NCI-H1048 (cell line): ENCODE measurements at places on chromosomes 12 and 14.

GRCh38 chr12:65941388-65941787 lies 117.1 kb downstream of the HMGA2 start:
- DNase-seq: no peak

DNA sequence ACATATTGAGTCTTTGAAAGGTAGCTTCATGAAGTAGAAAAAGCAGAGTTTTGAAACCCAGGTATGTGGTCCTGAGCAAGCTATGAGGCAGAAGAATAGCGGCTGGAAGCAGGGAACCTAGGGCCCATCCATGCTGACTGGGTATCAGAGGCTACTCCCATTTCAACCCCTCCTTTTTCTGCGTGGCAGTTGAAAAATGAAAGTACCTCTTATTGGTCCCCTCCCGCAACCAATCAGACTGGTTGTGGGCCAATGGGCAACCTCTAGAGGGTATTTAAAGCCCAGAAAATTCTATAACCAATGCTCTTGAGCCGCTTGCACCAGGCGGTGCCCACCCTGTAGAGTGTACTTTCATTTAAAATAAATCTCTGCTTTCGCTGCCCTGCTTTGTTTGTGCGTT lies 1.6 kb upstream of the SNRPF start:
- no peak for DNase-seq

DNA sequence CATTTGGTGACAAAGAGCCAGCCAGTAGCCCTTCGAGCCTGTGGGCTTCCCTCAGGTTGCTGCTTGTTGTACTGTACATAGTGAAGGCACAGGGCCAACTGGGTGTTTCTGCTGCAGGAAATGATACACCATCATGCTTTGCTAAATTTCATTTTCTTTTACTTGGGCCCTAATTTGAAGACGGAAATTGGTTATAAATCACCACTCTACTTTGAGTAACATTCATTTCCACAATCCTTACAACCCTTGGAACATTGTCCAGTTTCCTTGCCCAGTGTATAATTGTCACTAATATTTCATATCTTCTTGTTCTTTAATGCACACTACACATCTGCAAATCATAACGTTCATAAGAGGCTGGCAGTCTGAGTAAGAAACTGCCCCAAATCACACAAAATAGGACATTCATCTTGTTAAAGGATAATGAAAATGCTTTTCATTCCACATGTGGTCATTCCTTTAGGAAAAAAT lies 30.2 kb downstream of the MSRB3 start:
- DNase-seq: no peak

- DNase-seq: no peak
These were observed 641 bp upstream of the HOXC12 start for GRCh38 chr12:53953831-53954693.

DNA sequence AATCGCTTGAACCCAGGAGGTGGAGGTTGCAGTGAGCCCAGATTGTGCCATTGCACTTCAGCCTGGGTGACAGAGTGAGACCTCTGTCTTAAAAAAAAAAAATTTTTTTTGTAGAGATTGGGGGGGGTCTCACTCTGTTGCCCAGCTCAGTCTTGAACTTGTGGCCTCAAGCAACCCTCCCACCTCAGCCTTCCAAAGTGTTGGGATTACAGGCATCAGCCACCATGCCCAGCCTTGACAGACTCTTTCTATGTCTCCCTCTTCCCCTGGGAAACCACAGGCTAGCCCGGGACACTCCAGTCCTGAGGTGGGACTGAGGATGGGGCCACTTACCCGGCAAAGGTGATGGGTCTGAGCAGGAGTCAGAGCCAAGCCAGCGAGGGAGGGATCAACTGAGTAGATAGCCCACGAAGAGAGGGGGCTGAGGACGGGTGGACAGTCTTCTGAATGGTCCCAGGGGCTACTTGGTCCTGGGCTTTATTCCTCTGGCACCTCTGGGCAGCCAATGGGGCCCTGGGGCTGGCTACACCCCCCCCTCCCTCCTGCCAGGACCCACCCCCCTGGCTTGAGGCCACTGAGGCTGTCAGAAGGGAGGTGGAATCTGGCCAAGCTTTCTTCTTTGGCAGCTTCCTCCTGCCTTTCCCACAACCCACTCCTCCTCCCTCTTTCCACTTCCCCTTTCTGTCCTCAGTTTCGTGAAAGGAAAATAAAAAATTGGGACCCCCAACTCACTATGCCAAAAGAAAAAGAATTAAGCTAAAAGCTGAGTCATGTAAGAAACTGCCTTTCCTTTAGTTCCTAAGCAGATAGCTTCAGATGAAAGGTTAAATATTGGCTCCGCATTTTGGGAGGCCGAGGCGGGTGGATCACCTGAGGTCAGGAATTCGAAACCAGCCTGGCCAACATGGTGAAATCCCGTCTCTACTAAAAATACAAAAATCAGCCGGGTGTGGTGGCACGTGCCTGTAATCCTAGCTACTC lies at the start of gene SDS:
Gene SDS (minus strand): TSS at position 453 of the 981 bp plus-strand sequence. CDS start 4,179 bp downstream, outside the sequence.
- no peak for DNase-seq

DNA sequence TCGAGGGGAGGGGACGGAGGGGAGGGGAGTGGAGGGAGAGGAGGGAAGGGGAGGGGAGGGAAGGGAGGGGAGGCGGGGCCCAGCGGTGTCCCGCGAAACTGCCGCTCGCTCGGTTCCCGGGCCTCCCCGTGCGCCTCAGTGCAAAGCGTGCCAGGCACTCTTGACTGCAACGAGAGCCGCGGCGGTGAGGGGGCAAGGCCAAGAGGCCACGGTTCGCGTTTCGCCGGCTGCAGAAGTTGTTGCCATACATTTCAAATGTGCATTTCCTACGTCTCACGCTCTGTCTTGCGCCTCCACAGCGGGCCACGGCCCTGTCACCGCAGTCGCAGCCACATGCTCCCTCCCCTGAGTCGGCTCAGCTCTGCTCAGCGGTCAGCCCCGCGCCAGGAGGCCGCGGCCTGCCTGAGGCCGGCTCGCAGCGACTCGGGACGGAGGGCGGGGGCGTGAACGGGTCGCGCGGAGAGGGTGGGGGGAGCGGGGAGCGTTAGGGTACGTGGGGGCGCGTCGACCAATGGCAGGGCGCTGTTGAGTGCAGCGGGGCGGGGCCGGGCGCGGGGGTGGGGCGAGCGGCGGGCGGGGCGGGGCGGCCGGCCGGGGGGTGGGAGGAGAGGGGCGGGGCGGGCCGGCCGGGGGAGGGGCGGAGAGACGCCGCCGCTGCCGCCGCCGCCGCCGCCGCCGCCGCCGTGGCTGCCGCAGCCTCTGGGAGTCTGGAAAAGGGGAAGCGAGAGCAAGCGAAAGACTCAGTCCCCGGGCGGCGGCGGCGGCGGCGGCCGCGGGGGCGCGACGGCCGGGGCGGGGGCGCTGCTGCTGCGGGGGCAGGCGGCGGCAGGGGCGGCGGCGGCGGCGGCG lies at the start of gene PPP2R5C:
Gene PPP2R5C (plus strand): TSS at position 678 of the 849 bp plus-strand sequence. CDS start 185 bp downstream, outside the sequence.
- DNase-seq: peak; percentile 57

DNA sequence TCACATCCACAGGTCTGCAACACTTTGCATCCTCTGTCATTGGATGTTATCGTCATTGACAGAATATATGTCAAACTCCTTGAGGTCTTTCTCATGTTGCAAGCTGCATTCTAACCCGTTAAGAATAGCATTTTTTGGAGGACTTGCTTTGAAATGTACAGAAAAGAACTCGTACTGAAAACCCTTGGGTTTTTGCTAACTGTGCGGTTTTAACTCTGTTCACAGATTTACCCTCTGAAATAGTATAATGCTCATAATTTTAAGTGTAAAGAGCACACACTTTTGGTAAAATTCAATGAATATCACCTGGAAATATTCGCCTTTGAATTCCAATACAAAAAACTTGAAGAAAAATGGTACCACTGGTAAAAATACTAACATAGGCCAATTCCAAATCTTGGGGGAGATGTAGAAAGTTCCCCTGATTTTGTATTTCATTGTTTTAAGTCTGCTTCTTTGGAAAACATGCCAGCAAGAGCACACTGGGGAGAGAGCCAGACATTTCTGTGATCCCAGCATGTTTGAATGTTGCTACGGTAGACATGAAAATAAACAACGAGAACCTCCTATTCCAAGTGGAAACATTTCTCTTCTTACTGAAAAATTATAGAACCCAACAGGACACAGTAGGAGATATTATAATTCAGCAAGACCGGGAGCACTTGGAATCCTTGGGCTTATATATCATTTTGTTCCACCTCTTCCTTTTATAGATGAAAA lies 446.0 kb downstream of the AEBP2 start:
- DNase-seq: no peak

GRCh38 chr12:10101042-10101579 lies 2.3 kb upstream of the CLEC1A start:
- no peak for DNase-seq

- no peak for DNase-seq
These were observed 50.9 kb downstream of the BTG1 start for GRCh38 chr12:92094751-92095161.

DNA sequence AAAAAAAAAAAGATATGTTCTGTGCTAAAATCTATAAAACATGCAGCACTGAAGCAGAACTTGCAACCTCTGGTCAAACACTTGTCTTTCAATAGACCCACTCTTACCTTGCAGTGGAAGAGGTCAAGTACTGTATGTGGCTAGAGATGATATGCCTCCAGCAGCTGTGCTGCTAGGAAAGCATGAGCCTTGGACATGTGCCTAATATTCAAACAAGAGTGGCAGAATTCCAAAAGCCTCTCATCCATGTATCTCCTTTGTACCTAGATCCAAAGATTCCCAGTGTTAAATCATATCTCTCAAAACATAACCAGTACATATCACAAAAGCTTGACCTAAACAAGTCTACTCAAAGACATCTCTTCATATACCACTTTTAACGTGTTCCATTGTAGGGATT lies 105.0 kb upstream of the CPNE8 start:
- no peak for DNase-seq

- no peak for DNase-seq
These were observed 10.3 kb upstream of the ZNF84 start for GRCh38 chr12:133026996-133027395.

GRCh38 chr12:131862600-131862993 lies 31.8 kb upstream of the ULK1 start:
- no peak for DNase-seq

DNA sequence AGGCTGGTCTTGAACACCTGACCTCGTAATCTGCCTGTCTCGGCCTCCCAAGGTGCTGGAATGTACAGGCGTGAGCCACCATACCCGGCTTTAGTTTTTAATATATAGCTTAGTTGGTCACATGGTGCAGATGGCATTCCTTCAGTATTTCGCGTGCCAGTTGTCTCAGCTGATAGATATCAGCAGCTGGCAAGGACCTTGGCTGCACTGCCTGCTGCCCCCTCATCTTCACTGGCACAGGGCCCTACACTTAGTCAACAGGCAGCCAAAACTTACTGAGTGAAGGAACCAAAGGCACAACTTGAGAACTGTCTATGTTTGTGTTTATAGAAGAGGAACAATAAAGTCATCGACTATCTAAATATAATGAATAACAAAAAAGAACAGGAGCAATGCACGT lies 31.0 kb downstream of the EID3 start:
- DNase-seq: no peak

DNA sequence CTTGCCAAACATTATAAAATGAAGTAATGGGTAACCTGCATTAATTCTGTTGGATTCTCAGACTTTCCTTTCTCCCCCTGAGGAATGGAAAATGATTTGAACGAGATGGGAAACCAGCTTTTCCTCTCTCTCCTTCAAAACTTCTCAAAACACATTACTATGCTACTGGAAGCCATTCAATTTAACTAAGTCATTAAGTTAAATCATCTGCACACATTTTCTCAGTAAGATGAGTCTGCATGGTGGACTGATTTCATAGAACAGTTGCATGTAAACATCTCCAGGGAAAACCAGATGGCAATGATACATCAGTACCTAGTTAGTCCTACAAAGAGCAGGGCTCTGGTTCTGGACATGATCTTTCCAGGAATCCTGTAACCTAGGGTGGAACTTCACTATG lies 59.9 kb downstream of the BMP4 start:
- DNase-seq: no peak

GRCh38 chr12:105466231-105466900 lies 135.9 kb downstream of the C12orf75 start:
- DNase-seq: no peak

- no peak for DNase-seq
These were observed 58.1 kb downstream of the STXBP6 start for GRCh38 chr14:24991821-24992220.

DNA sequence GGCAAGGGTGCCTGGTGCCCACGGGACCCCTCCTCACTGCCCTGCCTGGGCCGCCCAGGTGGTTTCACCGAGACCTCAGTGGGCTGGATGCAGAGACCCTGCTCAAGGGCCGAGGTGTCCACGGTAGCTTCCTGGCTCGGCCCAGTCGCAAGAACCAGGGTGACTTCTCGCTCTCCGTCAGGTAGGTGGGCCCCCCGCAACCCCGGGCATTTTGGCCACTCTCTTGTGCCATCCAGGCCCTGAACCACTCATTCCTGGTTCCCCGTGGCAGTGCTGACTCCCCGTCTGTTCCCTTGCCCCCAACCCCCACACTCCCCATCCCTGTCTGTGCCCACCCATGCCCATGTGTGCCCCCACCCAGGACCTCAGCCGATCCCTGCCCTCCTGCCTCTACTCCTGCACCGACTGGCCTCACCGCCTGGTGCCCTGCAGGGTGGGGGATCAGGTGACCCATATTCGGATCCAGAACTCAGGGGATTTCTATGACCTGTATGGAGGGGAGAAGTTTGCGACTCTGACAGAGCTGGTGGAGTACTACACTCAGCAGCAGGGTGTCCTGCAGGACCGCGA lies 480 bp downstream of the PTPN6 start:
- no peak for DNase-seq

DNA sequence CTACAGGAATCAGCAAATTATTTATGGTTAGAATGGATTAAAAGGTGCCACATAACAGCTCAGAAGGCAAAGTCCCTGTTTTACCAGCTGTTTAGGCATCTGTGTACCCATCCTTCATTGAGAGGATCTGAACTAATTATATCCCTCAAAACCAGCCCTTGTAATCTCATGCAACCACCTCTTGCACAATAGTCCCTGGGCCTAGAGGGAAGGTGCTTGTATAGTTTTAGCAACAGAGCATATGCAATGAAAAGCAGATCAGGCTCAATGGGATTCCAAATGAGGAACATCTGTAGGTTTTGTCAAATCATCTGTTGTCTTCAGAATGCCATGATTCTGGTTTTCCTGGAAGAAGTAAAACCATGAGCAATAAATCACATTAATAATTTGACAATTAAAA lies 26.0 kb upstream of the GLIPR1L2 start:
- DNase-seq: no peak

GRCh38 chr12:3291939-3292338 lies 199.1 kb upstream of the PRMT8 start:
- DNase-seq: no peak

DNA sequence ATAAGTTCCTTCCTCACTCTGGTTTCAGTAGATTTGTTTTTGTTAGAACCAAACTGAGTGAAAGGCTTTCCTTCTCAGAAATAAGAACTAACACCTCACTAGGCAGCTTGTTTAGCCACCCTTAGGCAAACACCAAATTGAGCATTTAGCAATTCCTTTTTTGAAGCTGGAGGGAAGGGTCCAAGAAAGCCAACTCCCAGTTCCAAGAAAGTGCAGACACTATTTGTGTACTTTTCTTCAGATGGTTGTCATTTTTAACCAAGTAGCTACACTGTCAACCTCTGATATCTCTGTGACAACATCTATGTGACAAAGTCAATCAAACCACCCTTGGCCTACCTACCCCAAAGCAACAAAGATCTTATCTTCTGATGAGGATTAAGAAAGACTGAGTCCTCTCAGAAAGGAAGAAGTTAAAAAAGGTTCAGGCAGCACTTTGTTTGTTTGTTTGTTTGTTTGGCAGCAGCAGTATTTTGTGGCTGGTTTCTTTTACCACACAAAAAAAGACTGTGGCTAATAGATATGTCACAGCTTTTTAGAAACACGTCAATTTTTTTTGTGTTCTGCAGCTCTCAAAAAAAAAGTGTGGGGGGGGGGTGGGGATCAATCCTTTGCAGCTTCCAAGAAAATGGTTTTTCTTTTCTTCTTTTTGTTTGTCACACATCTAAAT lies 203.8 kb downstream of the CRADD start:
- DNase-seq: no peak

- DNase-seq: no peak
These were observed 2.9 kb downstream of the SLC17A8 start for GRCh38 chr12:100359822-100360221.
